ENCODE measurements at places on chromosomes 5 and 9.
A peak's percentile ranks its signal among the peaks of the same experiment; 100 is the strongest.

- peak; percentile 57 for DNase-seq
Observed at GRCh38 chr9:124654431-124654830, 116.7 kb downstream of the NR6A1 start.

DNA sequence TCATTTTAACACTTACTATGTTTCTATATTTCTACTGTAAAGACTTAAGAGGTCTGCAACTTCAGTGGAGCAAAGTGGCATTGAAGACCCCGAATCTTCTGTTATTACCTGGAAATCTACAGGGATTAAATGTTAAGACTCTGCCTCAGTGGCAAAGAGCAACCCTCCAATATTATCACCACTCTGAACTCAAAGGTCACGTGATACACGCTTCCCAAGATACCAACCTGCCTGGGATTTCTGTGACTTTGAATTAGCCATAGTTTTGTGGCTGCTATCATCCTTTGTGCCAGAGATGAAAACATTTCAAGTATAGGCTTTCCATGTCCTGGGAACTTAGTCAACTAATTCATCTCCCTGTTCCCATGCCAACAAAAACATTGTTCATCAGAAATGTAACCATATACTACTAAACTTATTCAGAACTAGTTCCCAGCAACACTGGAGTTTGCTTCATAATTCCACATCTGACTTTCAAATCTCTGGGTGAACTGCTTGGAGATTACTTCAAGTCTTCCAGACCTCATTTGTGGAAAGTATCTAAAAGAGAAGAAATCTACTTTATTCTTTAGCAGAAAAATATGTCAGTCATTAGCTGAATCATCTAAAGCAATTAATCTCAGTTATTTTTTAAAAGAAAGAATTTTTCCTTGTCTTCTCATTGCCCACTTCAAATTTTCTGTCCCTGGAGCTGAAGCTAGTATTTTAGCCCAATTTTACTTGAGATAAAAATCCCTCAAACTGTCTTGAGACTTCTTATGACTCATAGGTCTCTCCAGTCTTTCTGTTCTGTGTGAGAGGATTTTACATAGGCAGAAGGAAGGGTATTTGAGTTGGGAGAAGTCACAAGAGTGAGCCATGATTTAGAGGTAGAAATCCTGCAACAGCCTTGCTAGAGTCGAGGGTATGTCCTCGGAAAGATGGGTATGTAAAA is 83.0 kb downstream of the ZNF462 start:
- no peak for DNase-seq

GRCh38 chr5:143208365-143208641 is 195.2 kb downstream of the NR3C1 start:
- DNase-seq, result no peak

DNA sequence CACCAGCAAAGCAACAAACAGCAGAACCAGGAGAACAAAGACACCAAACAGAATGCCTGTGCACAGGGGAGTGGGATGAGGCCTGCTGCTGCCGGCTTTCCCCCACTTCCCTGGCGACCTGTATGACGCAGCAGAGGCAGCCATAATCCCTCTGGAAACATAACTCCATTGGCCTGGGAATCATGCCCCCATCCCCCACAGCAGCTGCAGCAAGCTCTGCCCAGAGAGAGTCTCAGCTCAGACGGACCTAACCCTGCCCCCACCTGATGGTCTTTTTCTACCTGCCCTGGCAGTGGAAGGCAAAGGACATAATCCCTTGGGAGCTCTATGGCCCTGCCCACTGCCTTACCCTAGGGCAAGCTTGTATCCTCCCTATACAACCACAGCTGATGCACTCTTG is 81.8 kb upstream of the FANCC start:
- no peak for DNase-seq

GRCh38 chr9:75812141-75812540 is 78.3 kb upstream of the PCSK5 start:
- peak; percentile 27 for DNase-seq

- peak; percentile 95 for DNase-seq
Observed at GRCh38 chr5:171855798-171856763, 70.5 kb downstream of the SMIM23 start.

GRCh38 chr9:22005702-22006606 is 3.2 kb downstream of the CDKN2B start:
- DNase-seq, result no peak

DNA sequence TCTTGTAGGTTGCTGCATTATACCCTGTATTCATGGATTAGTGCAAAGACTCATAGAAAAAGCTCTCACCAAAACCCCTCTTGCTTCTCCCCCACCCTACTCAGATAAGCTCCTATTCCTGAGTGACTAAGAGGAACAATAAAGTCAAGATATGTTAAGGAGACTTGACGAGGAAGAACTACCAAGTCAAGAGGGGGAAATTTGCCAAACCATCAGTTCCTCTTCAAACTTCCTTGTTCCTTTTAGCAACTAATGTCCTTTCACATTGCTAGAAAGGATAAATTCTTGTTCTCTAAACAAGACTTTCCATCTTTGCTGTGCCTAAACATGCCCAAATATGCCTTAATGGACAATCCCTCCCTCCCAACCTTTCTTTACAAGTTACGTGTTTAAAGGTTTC is 27.0 kb downstream of the CNOT8 start:
- DNase-seq, result peak; percentile 82

- DNase-seq, result peak; percentile 45
Observed at GRCh38 chr9:134340475-134341160, 14.4 kb downstream of the RXRA start.

DNA sequence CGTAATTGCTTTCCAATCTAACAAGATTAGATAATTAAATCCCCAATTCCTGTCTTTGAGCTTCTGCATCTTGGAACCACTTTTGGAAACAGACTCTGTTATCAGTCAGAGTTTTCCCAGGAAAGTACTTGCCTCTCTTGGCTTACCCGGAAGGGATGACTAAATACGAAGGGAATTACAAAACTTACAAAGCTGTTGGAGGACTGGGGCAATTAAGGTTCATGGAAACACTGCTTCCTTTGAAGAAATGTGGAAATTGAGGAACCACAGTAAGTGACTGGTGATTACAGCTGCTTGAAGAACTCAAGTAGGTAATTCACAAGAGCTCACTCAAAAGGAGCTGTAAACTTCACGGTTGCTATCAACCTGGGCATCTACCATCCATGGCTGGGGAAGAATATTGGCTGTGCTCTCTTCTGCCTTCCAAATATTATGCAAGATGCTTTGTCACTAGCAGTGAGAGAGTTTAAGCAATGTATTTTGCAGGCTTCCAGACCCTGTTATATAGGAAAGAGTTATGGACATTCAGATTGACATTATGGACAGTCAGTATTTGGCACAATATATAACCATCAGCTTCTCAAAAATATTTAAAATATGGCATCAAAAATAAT is 104.6 kb upstream of the MAN2A1 start:
- no peak for DNase-seq

- DNase-seq, result no peak
Observed at GRCh38 chr9:134370213-134370492, 43.9 kb downstream of the RXRA start.

GRCh38 chr9:134260801-134261200 is 65.5 kb upstream of the RXRA start:
- DNase-seq, result no peak

GRCh38 chr5:11040345-11040744 is 279.3 kb upstream of the DAP start:
- no peak for DNase-seq

DNA sequence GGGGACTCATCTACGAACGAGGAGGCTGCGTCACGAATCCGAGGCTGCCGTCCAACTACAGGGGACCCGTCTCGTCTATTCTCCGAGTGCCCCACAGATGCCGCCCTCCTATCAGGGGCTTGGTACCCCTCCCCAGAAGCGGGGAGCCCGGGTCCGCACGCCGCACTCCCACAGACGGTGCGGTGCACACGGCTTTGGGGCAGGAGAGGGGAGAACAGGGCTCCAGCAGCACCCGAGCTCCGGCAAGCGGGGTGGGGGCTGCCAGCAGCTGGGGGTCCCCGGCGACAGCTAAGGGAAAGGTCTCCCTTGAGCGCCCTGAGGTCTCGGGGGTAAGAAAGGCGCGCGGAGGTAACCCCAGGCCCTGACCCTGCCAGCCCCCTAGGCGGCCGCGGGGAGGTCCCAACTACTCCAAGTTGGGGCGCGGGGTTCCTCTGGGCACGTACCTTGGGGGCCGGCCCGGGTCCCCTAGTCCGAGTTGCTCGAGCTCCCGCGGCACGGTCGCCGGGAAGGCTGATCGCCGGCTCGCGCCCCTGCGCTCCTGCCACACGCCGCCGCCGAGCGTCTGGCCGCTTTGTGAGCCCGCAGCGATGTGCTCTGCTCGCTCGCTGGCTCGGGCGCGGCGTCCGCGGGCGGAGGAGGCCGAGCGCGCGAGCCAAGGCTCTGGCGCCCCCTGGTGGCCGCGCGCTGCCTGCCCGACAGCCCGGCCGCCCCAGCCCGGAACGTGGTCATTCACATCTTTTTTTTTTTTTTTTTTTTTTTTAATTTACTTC is at the start of gene SPOCK1:
Gene SPOCK1 (minus strand): TSS at position 591 of the 770 bp plus-strand sequence.
- DNase-seq, result peak; percentile 50

- DNase-seq, result no peak
Observed at GRCh38 chr5:153400931-153401330, 89.5 kb upstream of the GRIA1 start.

DNA sequence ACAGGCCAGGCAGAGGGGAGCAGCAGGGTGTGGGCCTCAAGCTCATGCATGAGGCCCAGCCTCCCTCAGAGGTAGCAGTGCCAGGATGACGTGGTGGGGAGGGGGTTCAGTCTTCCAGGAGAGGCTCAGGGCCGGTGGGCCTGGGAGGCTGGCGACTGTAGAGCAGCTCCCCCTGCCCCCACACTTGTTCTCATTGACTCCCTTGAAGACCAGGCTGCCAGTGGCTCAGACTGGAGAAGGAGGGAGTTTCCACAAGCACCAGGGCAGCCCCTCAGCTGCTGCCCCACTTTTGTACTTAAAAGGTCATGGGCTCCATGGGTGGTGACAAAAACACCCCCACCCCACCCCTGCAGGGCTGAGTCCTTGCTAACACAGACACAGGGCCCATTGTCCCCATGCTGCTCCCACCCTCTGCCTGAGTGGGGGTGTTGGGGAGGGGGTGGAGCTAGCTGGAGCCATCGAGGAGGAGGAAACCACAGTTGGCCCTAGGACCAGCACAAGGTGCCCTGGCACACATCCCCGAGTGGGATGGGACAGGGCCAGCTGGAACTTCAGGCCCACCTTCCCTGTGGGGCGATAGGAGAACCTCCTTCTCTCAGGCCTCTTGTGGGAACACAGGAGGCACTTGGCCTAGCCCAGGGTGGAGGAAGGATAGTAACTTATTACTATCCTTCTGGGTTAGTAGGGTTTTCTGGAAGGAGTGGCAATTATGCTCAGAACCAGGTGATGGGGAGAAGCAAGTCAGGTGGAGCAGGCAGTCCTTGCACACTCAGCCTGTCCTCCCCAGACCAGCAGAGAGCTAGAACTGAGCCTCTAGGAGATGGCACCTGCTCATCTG is 10.7 kb downstream of the PDLIM4 start:
- DNase-seq, result no peak

DNA sequence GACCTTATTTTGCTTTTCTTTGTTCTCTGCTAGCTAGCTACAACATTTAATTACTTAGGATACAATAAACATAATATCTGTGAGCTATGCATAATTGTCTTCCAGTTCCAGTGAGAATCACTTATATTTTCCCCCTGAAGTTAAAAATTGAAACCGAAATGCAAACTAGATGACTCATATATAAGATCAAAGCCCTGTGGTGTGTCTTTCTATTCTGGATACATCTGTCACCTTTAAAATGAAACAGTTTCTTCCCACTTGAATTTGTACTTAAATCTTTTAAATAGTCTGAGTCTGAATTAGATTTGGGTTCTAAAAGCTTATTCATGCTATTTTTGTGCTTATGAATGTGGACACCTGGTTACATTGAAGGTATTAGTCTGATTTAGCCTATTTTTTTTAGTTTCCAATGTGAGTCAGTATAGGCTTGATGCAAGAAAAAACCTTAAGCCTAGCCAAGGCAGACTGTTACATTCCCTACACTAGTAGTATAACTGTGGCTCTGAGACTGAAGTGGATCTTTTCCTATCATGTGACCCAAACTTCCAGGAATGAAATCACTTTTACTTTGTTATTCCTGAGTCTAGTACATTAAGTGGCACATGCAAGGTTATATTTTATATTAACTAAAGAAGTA is 703.5 kb upstream of the RGMB start:
- no peak for DNase-seq

DNA sequence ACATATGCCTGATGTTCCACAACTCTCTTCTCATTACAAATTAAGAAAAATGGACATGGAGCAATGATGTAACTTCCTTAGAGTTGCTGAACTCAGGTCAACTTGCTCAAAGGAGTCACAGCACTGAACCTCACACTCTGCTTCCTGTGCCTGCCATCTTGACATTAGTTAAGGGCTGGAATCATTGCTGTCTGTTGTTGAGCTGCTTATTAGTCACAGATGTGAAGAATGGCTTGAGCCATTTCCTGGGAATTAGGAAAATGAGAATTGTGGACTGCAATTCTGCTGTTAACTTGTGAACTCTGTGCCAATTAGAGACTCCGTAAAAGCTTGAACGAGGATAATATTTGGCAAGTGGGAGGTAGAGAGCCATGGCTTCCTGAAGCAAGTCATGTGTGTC is 212.0 kb downstream of the ADAMTS12 start:
- no peak for DNase-seq

GRCh38 chr5:463952-464351 is 21.0 kb downstream of the EXOC3 start:
- DNase-seq, result no peak

DNA sequence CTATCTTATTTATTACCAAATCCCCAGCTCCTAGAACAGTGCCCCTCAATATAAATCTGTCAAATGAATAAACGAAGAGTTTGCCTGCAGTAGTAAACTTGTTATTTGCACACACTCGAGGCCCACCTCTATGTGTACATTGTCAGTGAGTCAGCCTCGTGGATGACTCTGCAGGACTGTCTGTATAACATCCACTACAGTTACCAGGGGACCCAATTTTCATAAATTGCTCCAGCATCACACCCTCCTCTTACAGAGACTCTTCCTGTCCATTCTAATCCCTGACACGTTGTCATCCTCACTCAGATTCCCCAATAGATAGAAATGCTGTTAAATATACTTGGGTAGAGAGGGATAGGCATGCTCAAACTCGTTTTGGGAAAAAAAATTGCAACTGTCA is 478.5 kb downstream of the RAB3C start:
- no peak for DNase-seq

- DNase-seq, result no peak
Observed at GRCh38 chr5:77628840-77629508, 9.5 kb downstream of the OTP start.

DNA sequence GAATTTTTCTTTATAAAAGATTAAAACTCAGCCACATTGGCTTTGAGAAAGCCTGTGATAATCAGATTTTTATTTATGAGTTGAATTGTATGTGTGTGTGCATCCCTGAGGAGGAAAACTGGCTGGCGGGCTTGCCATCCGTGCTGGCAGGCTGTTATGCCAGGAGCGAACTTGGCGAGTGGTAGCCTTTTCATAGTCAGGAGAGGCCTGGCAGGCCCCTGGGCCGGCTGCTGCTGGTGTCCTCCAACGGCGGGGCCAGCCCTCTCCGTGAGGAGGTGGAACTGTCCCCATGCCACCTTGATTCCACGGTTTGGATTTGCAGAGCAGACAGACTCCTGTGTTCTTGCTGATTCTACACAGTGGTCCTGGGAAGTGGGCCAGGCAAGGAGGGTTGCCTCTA is 43.3 kb downstream of the ZNF618 start:
- DNase-seq, result no peak

- DNase-seq, result peak; percentile 88
Observed at GRCh38 chr5:26700759-26701384, 337.5 kb downstream of the CDH9 start.

Measured in Kasumi-1 (cell line).